ENCODE measurements at places on chromosomes 4 and X. TPM values are rescaled to one million over a fixed set of nuclear protein-coding genes. Genes with fewer than 3 reads are reported as not detected.

The XAGE1A gene
- not detected for total RNA-seq

The NHSL2 gene
- total RNA-seq = 0.31 TPM

The SYP gene
- 4.4 TPM for total RNA-seq

The CDKN2AIP gene
- 29.7 TPM for total RNA-seq

The UGT2B7 gene
- total RNA-seq = not detected

The PASD1 gene
- not detected for total RNA-seq

The NXT2 gene
- total RNA-seq = 12.4 TPM

The TCEAL5 gene
- total RNA-seq = not detected

The LNX1 gene
- not detected for total RNA-seq

The AKAP4 gene
- not detected for total RNA-seq

The HPGDS gene
- total RNA-seq = not detected

The SSX4 gene
- total RNA-seq = not detected

The ZFX gene
- 35.0 TPM for total RNA-seq

The ADH7 gene
- not detected for total RNA-seq

GRCh38 chr4:113524096-113524495, 237.4 kb downstream of the CAMK2D start:
- H3K27me3 ChIP-seq = no peaks in the 10 kb centered on the region
- H3K4me1 ChIP-seq = peaks cover 13% of the 10 kb centered on the region
- H3K27ac ChIP-seq = peak overlapping the region; percentile 79
- H3K36me3 ChIP-seq = peaks cover 46% of the 10 kb centered on the region

- H3K27ac ChIP-seq = no peak overlapping the region
- no peak for DNase-seq
- peaks cover 4% of the 10 kb centered on the region for H3K36me3 ChIP-seq
- peaks cover 16% of the 10 kb centered on the region for H3K4me1 ChIP-seq
- no peaks in the 10 kb centered on the region for H3K27me3 ChIP-seq
- no peak overlapping the region for H3K4me3 ChIP-seq
Observed at GRCh38 chrX:39971760-39972159, 126.0 kb downstream of the BCOR start.

DNA sequence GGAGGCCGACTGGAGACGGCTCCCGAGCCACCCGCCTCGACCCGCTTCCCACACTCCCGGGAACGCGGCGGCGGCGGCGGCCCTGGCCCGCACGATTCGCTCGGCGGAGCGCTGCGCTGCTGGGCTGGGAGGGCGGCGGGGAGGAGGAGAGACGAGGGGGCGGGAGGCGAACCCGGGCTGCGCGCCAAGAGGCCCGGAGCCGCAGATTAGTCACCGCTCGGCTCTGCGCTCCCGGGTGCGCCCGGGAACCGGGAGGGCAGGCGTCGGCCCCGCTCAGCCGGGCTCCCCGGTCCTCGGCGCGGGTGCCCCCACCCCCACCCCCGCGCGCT, 11.2 kb upstream of the BCOR start:
- no peak overlapping the region for H3K27ac ChIP-seq
- no peak overlapping the region for H3K4me3 ChIP-seq
- H3K4me1 ChIP-seq = peaks cover 8% of the 10 kb centered on the region
- DNase-seq = peak; percentile 75
- no peaks in the 10 kb centered on the region for H3K36me3 ChIP-seq

DNA sequence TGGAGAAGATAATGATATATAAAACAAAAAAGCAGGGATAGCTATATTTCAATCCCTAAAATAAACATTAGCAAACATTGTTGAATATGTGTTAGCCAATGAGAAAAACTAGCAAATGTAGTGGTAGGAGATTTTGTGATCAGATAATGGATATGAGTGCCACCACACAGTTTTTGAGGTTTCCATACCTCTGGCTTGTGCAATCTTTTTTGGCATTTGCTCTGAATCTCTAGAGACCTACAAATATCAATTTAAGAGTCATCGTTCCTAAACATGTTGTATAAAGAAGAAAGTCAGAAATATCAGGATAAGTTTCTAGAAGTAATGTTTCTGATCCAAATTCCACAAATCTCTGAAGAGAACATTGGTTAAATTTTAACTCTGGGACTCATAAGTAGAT, 308.7 kb downstream of the PDGFC start:
- no peak overlapping the region for H3K27ac ChIP-seq
- H3K36me3 ChIP-seq = no peaks in the 10 kb centered on the region
- H3K4me3 ChIP-seq = no peak overlapping the region
- DNase-seq = no peak
- no peaks in the 10 kb centered on the region for H3K4me1 ChIP-seq

DNA sequence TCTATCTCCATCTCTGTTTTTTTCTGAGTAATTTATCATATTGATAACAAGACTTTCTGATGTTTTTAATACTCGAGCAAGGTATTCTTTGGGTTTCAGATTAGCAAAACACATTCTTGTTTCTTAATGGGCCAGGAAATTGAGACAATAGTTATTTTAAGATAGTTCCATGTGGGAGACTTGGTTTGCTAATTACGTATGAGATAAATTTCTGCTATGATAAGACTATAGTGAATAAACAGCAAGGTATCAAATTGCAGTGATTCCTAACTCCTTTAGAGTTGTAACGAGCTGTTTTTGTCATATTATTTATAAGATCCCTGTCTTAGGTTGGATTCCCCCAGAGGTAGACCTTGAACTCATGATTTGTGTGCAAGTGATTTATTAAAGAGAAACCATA, 38.3 kb downstream of the SYTL5 start:
- DNase-seq = no peak
- H3K36me3 ChIP-seq = no peaks in the 10 kb centered on the region
- H3K27ac ChIP-seq = no peak overlapping the region
- peaks cover 5% of the 10 kb centered on the region for H3K27me3 ChIP-seq

- no peak for DNase-seq
- H3K27me3 ChIP-seq = no peaks in the 10 kb centered on the region
Observed at GRCh38 chr4:147596377-147596776, 20.8 kb upstream of the TMEM184C start.

DNA sequence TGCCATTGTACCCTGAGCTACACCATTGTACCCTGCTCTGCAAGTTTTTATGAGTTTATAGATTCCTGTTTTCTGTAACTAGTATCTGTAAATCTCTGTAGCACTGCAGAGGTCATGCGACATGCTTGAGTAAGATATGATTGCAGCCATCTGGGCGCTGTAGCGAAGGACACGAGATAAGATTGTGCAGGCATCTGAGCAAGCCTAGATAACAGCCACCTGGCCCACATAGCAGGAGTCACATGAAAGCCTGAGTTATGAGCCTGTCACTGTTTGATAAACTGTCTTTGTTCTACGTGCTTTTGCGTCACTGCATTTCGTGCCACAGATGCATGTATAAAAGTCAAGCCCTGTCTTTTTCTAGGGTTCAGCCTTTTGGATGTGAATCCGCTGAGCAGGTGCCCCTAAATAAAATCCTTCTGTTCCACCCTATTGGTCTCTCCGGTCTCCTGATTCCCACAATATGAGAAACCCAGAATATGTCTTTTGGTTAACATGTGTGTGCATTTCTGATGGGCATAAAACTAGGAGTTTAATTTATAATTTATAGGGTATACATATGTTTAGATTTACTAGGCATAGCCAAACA, 327.6 kb upstream of the MAOA start:
- H3K4me1 ChIP-seq = no peaks in the 10 kb centered on the region
- H3K4me3 ChIP-seq = no peak overlapping the region
- no peak for DNase-seq
- H3K27ac ChIP-seq = no peak overlapping the region
- peaks cover under 1% of the 10 kb centered on the region for H3K36me3 ChIP-seq
- H3K27me3 ChIP-seq = no peaks in the 10 kb centered on the region

GRCh38 chr4:23770011-23770410, 119.8 kb downstream of the PPARGC1A start:
- no peaks in the 10 kb centered on the region for H3K27me3 ChIP-seq
- H3K4me3 ChIP-seq = no peak overlapping the region
- H3K36me3 ChIP-seq = no peaks in the 10 kb centered on the region
- H3K4me1 ChIP-seq = no peaks in the 10 kb centered on the region
- H3K27ac ChIP-seq = no peak overlapping the region
- DNase-seq = no peak

- H3K36me3 ChIP-seq = no peaks in the 10 kb centered on the region
- H3K27ac ChIP-seq = no peak overlapping the region
- no peak overlapping the region for H3K4me3 ChIP-seq
- no peaks in the 10 kb centered on the region for H3K27me3 ChIP-seq
- DNase-seq = no peak
- no peaks in the 10 kb centered on the region for H3K4me1 ChIP-seq
Observed at GRCh38 chr4:13872155-13872554, 244.6 kb upstream of the BOD1L1 start.

DNA sequence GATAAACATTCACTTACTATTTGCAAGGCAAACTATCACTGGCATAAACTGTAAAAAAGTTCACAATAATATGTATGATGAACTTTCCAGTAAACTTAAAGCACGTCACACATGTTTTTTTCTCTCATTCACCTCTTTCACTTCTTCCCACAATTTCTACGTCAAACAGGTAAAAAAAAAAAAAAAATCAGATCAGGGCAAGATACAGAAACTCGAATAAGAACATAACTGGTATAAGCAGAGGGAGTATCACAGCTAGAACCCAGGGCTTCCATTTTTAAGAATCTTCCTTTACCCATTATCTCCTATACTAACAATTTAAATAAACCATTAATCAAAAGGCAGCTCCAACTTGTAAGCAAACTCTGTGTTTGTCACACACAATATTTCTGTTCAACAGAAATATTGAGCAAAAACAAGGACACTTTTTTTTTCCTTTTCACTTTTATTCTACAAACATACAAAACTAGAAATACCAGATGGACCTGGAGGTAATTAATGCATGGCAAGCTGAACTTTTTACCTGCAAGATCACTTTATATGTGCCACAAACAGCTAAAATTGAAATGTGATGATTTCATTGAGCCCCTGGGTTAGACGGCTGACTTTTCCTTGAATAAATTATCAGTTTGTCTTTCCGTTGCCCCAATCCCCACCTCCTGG, 47.5 kb upstream of the NSUN7 start:
- peak overlapping the region; percentile 47 for H3K27ac ChIP-seq
- DNase-seq = no peak
- peaks cover 2% of the 10 kb centered on the region for H3K36me3 ChIP-seq
- H3K4me3 ChIP-seq = no peak overlapping the region
- H3K4me1 ChIP-seq = peaks cover 18% of the 10 kb centered on the region
- H3K27me3 ChIP-seq = no peaks in the 10 kb centered on the region

DNA sequence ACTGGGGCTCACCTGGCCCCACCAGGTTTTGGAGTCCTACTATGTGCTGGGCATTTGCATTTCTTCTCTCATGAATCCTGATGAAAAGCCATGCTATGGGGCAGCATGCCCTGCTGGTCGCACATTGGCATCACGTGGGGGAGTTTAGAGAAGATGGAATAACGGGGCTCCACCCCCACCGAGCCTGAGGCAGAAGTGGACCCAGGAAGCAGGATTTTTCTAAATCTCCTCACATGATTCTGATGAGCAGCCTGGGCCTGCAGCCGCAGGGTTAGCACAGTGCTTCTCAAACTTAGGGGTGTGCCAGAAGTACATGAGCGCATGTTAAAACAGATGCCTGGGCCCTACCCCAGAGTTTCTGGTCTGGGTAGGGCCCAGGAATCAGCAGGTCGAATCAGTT, 4.6 kb upstream of the SORCS2 start:
- H3K27me3 ChIP-seq = peaks cover 20% of the 10 kb centered on the region
- H3K4me1 ChIP-seq = peaks cover 5% of the 10 kb centered on the region
- DNase-seq = no peak

GRCh38 chr4:5892323-5893003, 423 bp downstream of the CRMP1 start:
- H3K36me3 ChIP-seq = no peaks in the 10 kb centered on the region
- DNase-seq = no peak
- no peak overlapping the region for H3K4me3 ChIP-seq
- peaks cover 4% of the 10 kb centered on the region for H3K4me1 ChIP-seq

- H3K4me1 ChIP-seq = no peaks in the 10 kb centered on the region
- no peak overlapping the region for H3K4me3 ChIP-seq
- H3K36me3 ChIP-seq = no peaks in the 10 kb centered on the region
- no peak for DNase-seq
- no peaks in the 10 kb centered on the region for H3K27me3 ChIP-seq
- H3K27ac ChIP-seq = no peak overlapping the region
Observed at GRCh38 chr4:35166466-35166865, 1077.8 kb downstream of the ARAP2 start.

Measured in activated naive CD8-positive, alpha-beta T cell treated with anti-CD3 and anti-CD28 coated beads for 36 hours (primary cell).